ENCODE measurements at places on chromosomes 13 and 19.

DNA sequence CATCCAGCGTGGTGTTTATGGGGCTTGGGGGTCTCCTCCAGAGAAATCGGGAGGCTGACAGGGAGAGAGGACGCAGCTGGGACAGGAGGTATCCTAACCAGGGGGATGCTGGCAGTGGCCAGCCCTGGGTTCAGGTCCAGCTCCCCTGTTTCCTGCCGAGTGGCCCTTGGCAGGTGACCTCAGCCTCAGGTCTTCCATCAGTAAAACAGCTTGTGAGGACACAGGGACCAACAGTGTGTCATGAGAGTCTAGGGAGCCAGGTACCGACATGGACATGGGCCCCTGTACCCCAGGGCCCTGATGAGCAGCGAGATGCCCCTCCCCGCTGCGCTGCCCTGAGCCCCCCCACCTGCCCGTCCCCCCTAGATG, 19.6 kb downstream of the EVI5L start:
- no peaks in the 10 kb centered on the region for H3K36me3 ChIP-seq
- no peaks in the 10 kb centered on the region for H3K27me3 ChIP-seq
- H3K4me1 ChIP-seq, result peaks cover 7% of the 10 kb centered on the region
- no peak overlapping the region for H3K27ac ChIP-seq
- H3K4me3 ChIP-seq, result no peak overlapping the region
- no peak for DNase-seq

DNA sequence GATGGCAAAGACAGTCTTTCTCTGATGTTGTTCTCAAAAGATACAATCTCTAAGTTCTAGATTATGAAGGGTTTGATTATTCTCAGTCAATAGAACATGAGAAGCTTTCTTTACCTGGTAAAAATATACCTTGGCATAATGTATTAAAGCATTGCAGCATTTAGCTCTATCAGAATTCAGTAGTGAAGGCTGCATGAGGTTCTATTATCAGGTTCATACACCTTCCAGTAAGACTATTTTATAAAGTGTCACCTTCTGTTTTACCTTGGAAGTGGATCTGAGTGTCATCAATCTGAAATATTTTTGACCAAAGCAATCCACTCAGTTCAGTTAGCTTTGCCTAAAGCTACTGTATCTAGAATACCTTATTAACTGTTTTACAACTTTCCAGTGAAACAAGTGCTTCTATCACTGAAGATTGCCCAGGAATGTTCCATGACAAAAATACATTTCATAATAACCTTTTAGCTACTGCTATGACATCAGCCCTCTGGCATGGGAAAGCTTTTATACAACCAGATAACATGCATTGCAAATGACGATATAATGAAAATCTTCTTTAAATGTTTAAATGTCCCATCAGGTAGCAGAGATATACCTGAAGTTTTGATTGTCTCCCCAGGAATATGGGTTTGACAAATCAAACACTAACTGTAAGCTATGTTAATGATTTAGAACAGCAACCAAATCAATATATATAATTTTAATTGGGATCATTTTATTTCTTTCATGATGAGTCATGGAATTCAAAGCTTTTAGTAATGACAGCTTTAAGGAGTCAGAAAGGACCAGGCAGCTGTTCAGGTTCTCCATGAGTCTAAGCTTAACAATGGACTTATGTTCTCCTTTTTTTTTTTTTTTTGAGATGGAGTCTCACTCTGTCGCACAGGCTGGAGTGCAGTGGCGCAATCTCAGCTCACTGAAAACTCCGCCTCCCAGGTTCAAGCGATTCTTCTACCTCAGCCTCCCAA, 72.2 kb downstream of the UFM1 start:
- no peaks in the 10 kb centered on the region for H3K4me1 ChIP-seq
- H3K27me3 ChIP-seq, result no peaks in the 10 kb centered on the region
- DNase-seq, result no peak
- no peaks in the 10 kb centered on the region for H3K36me3 ChIP-seq
- H3K4me3 ChIP-seq, result no peak overlapping the region
- no peak overlapping the region for H3K27ac ChIP-seq

- no peaks in the 10 kb centered on the region for H3K36me3 ChIP-seq
- H3K27ac ChIP-seq, result no peak overlapping the region
- no peak for DNase-seq
- no peak overlapping the region for H3K4me3 ChIP-seq
- H3K27me3 ChIP-seq, result no peaks in the 10 kb centered on the region
These were observed 232.6 kb downstream of the TEX29 start for GRCh38 chr13:111552891-111553655.

- no peaks in the 10 kb centered on the region for H3K27me3 ChIP-seq
- H3K36me3 ChIP-seq, result no peaks in the 10 kb centered on the region
- peaks cover 3% of the 10 kb centered on the region for H3K4me1 ChIP-seq
- no peak overlapping the region for H3K27ac ChIP-seq
- no peak for DNase-seq
These were observed 50.6 kb upstream of the USPL1 start for GRCh38 chr13:30567072-30567471.

DNA sequence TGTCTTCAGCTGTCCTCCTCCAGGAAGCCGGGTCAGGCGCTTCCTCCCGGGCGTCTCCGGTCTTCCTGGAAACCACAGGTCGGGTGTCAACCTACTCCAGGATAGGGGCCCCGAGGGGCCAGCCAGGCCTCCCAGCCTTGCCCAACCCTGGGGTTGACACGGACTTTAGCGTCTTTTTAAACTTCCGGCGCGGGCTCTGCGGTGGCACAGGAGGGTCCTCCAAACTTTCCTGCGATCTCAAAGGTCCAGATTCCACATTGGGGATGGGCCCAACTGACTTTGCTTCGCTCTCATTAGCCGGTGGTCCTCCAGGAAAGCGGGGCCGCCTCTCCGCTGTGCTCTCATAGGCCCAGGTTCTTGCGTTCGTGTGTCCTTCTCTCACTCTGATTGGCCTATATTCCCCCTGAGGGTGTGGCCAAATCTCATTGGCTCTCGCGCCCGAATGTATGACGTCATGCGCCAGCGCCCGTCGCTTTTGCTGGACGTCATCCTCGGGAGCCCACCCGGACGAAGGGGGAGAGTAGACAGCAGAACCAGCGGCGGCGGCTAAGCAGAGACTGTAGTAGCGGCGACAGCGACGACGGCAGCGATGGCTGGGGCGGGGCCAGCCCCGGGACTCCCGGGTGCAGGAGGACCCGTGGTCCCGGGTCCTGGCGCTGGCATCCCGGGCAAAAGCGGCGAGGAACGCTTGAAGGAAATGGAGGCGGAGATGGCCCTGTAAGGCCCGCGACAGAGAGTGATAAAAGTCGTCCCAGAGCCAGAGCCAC, at the start of gene RBM42:
RBM42 (plus strand) TSS at position 472 of the 767 bp plus-strand sequence; CDS start at position 590, 118 bp downstream.
- peak within 1 kb of the TSS; percentile 89 for H3K27ac ChIP-seq
- no peaks in the 10 kb centered on the region for H3K27me3 ChIP-seq
- peak within 1 kb of the TSS; percentile 89 for H3K4me3 ChIP-seq
- peaks cover 40% of the 10 kb centered on the region for H3K36me3 ChIP-seq
- DNase-seq, result peak; percentile 97
